Liver (tissue), 10 donors: ENCODE measurements at places on chromosomes 2 and 18.

GRCh38 chr2:24853996-24854395 lies 60.8 kb downstream of the CENPO start:
- DNase-seq = no peak

- DNase-seq = no peak
Measured at GRCh38 chr2:219335373-219335786, 2.8 kb upstream of the RESP18 start.

GRCh38 chr2:42598656-42599055 lies 30.2 kb downstream of the MTA3 start:
- no peak for DNase-seq

DNA sequence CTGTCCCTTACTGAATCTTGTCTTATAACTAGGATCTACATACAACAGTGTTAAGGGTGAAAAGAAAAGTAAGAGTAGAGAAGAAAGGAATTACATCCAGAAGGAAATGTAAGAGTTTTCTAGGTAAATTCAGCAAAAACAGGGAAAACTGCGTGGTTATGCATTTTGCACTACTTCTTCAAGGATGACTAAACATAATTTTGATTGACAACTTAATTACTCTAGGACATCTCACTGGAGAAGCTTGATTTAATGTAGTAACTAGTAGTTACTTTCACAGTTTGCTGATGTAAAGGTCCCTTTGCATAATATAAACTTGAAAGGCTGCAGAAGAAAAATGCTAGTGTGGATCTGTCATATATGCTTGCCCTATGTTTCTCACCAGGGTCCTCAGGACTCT lies 213.4 kb upstream of the CYP26B1 start:
- no peak for DNase-seq

DNA sequence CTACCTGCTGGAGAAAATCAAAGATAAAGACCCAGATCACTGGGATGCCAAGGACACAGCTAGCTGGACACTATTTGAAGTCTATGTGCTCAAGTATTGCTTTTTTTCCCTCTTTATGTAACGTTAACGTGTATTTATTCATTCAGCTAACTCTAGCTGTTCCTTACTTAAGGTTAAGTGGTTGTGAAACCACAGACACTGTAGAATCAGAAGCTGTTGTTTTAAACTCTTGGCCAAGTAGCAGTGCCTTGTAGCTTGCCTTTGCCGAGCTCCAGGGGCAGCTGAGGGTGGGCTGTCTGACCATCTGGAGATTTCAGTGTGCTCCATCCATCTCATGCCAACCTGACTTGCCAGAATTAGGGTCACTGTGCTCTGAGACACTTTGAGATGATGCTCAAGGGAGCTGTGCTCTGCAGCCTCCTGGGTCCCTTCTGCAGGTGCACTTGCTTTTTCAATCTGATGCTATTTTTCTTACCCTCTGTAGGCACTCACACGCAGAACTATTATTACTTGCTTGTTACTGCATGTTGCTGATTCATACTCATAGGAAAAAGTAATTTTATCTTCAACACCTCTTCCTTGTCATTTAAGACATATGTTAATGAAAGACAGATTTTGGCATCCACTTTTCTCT lies 116.2 kb downstream of the METTL8 start:
- DNase-seq = no peak

DNA sequence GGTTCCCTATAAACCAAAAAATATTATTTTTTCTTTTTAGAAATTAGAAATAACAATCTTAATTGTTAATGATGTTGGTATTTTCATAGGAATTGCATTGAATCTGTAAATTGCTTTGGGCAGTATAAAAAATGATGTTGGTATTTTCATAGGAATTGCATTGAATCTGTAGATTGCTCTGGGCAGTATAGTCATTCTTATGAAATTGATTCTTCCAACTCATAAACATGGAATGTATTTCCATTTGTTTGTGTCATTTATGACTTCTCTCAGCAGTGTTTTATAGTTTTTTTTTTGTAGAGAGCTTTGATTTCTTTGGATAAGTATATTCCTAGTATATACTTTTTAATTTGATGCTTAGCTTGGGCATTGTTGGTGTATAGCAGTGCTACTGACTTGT lies 82.0 kb upstream of the NT5C1B start:
- no peak for DNase-seq

DNA sequence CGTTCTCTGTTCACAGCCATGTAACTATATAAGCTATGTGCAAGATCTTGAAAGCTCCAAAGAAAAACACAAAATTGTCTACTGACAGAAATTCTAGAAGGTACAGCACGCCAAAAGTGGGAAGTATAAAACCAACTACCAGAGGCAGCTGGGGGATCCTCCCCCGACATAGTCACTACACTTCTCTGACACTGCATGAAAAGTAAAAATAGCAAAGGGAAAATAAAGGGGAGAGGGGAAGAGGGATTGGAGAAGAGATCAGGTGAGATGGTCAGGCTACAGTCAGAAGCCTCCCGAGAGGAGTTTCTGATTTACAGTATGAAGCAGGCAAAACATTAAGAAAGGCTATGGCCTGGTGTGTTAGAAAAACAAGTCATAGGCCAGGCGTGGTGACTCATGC lies 39.8 kb upstream of the PCBP1 start:
- no peak for DNase-seq

GRCh38 chr2:88880441-88880953 lies 189.0 kb downstream of the RPIA start:
- DNase-seq = no peak

DNA sequence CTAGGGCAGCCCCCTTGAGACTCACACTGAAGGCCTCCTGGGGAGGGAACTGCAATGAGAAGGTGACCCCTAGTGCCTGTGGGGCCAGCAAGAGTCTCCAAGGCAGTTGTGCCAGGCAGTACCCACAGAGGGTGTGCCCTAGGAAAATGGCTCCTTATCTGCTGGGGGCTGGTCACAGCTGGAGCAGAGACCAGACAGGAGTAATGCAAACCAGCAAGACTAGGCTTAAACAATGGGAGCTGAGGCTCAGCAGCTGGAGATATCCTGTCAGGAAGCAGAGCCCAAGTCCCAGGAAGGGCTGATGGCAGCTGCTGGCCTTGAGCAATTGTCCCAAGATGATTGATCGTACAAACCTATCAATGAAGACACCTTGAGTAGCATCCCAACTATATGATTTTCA lies 26.8 kb upstream of the E2F6 start:
- DNase-seq = no peak

DNA sequence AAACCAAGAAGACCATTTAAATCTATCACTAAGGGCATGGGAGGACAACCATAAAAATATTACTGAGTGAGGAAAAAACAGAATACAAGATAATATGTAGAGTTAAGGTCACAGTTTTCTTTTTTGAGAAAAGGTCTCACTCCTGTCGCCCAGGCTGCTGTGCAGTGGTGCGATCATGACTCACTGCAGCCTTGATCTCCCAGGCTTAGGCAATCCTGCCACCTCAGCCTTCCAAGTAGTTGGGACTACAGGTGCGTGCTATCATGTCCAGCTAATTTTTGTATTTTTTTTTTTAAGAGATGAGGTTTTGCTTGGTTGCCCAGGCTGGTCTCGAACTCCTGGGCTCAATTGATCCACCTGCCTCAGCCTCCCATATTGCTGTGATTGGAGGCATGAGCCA lies 24.0 kb downstream of the POLR1A start:
- DNase-seq = no peak

DNA sequence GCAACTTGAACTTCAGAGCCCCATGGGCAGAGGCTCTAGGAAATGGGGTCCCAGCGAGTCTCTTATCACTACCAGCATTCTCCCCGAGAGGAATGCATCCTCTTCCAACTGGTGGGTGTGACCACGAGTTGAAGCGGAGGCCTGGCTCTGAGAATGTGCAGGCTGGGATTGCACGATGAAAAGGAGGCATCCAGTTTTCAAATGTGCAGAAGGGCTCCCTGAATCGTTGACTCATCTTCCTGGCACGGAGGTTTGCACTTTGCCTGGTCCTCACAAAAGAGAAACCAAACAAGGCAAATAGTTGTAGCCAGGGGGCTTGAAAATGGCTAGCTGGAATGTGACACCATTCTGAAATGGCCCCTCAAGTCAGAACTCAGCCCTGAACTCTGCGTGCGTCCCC lies 216.7 kb downstream of the GLI2 start:
- DNase-seq = no peak

- DNase-seq = no peak
Measured at GRCh38 chr18:29154758-29155725, 978.1 kb upstream of the CDH2 start.

- no peak for DNase-seq
Measured at GRCh38 chr18:72783530-72783929, 84.3 kb downstream of the NETO1 start.

DNA sequence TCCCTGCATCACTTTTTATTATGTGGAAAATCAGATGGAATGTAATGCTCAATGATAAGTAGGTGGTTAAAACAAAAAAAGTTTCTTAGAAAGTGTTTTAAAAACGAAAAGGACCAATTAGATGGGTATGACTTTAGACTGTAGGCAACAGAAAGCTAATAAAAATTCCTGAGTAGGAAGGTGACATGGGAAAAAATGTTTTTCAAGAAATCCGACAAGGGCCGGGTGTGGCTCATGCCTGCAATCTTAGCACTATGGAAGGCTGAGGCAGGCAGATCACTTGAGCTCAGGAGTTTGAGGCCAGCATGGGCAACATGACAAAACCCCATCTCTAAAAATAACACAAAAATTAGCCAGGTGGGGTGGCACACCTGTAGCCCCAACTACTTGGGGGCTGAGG lies 126.1 kb downstream of the THADA start:
- DNase-seq = no peak

GRCh38 chr2:33085646-33086045 lies 138.9 kb downstream of the LTBP1 start:
- DNase-seq = no peak

GRCh38 chr18:61470031-61470674 lies 136.9 kb downstream of the CDH20 start:
- DNase-seq = no peak

DNA sequence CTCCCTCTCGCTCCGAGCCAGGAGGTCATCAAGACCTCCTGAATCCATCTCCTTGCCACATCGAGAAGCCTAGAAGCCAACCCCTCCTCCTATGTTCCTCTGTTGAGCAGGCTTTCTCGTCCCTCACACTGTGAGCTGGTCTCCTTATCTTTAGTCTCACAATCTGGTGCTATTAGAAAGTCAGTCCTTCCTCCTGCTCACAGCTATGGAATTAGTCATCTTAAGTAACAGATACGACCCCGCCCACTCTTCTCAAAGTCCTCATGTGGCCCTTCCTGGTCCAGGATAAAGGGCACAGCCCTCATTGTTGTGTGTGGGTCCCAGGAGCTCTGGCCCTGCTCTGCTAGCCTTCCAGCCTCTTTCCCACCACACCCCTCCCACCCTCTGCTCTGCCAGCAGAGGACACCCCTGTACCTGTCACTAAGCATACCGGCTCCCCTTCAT lies 41.4 kb upstream of the TRIB2 start:
- no peak for DNase-seq

DNA sequence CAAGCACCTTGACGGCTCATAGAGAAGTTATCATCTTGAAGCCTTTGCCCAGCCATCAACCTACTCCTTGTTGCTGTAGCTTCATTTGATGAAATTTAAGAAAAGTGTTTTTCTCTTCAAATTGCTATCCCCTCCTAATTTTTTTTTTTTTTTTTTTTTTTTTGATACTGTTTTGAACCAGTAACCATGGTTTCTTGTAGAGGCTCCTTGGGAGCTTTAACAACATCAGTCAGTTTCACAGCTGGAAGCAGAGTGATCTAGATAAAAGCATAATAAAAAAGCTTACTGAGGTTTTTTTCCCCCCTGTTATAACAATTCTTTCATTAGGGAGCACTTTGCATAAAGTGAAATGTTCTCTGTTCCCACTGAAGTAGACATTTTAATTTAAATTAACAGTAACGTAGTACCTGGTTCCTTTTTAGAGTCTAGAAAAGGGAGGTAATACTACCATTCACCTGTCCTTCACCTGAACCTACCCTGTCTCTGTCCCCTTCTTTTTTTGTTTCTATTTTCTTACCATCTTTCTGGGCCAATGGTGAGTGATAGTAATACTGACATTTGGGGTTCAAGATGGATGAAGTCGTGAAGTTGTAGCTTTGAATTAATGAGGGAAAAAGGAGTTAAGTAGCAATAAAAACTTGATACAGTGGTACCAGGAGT lies 101.5 kb downstream of the NCOA1 start:
- DNase-seq = no peak

DNA sequence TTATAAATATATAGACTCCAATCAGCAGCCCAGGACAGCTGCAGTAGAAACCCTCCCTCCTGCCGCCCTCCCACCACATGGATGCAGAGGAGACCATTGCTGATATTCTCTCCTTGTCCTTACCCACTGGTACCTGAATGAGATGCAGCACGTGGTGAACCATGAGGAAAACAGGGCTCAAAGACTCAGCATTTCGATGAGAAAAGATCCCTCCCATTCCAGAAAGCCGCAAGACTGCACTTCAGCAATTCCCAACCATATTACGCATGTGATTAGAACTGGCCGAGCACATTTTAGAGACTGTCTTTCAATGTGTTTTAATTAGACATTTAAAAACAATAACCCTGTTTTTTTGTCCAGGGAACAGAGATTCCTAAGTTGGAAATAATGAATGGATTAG lies 125.5 kb downstream of the NRP2 start:
- DNase-seq = no peak

GRCh38 chr2:82314836-82315472 lies 2010.4 kb upstream of the LRRTM1 start:
- DNase-seq = no peak

GRCh38 chr2:190551928-190552327 lies 17.4 kb upstream of the NEMP2 start:
- no peak for DNase-seq

GRCh38 chr2:199911877-199912161 lies 726 bp downstream of the C2orf69 start:
- DNase-seq = no peak

DNA sequence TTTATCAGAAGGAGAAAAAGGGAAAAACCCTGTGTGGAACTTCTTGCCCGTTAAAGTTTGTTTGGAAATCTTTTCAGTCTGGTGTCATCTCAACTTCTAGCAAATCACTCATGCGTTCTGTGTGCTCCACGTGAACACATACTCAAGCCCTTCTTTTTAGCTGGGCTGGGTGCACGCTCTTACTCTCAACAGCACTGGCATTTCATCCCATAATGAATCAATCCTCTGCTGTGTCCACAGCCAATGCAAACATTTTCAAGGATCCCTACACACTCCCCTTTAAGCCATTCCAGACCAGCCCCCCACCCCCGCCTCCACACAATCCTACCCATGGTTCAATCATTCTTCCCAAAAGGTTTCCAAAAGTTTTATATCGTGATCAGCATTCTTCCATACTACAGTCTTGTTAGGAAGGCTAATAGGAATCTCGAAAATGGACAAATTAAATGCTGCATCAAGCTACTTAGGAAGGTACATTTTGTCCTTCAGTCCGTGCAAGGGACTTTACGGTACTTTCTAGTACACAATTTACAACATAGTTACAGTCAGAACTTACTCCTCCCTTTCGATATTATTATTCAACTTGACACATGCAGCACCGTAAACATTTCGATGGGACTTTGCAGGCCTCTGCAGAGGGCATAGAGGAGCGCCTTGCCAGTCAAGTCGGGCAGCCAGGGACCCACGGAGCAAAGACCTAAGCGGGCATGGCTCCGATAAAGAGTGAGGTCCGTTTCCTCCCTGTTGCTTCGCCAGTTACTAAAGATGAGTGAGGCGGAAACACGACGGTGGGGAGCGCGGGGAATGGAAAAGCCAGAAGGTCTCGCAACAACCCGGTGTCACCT lies 1.4 kb downstream of the PTGR3 start:
- DNase-seq = no peak

GRCh38 chr2:15069149-15069548 lies 436.6 kb downstream of the LRATD1 start:
- no peak for DNase-seq

- no peak for DNase-seq
Measured at GRCh38 chr2:109527846-109528705, 85.7 kb downstream of the SEPTIN10 start.
